ENCODE measurements at places on chromosomes 12 and 14.

DNA sequence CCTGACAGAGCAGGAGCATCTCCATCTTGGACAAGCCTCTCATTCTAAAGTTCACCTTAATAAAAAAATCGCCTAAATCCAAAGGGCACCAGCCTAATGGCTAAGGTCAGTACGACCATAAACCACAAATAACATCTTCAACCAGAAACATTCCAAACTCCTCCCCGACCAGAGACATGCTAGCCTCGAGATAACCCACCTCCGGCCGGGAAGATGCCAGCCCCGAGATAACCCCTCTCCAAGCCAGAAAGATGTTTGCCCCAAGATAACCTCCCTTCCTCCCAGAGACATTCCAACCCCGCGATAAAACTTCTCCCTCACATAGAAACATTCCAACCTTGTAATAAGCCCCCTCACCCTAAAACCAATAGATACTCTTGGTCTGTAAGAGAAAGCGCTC lies 86.8 kb upstream of the PKP2 start:
- no peak for DNase-seq

DNA sequence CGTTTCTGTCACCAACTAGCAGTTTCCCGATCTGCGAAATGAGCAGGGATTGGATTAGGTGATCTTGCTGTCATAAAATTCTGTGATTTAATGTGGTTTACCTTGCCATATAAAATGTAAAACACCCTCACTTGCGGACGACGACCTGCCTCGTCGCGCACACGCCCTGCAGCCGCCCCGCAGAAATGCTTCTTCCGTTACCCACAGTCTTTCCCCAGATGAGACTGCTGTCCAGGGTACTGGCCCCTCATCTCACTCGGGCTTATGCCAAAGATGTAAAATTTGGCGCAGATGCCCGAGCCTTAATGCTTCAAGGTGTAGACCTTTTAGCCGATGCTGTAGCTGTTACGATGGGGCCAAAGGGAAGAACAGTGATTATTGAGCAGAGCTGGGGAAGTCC lies 17.7 kb upstream of the FOXJ2 start:
- no peak for DNase-seq

GRCh38 chr12:73372856-73373255 lies 1100.7 kb downstream of the TRHDE start:
- DNase-seq = no peak

GRCh38 chr12:29073631-29074239 lies 75.3 kb upstream of the FAR2 start:
- DNase-seq = no peak

DNA sequence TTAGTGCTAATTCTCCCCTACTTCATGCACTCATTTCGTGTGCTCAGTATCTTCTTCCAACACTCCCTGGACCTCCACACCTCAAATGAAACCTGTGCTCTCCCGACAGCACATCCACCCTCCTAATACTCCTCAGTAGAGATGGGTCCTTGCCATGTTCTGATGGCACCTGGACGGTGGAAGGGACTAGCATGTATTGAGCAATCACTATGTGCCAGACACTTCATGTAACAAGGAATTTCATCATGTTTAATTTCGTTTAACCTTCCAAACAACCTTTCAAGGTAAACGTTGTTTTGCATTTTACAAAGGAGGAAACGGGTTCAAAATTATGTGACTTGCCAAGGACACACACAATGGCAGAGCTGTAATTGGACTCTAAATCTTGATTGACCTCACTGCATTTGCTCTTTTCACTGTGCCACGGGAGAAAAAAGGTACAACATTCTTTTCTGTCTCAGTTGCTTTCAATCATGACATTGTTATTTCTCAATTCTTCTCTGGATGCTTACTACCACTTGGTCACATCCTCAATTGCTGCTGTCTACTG lies 12.2 kb upstream of the SLC7A8 start:
- no peak for DNase-seq

DNA sequence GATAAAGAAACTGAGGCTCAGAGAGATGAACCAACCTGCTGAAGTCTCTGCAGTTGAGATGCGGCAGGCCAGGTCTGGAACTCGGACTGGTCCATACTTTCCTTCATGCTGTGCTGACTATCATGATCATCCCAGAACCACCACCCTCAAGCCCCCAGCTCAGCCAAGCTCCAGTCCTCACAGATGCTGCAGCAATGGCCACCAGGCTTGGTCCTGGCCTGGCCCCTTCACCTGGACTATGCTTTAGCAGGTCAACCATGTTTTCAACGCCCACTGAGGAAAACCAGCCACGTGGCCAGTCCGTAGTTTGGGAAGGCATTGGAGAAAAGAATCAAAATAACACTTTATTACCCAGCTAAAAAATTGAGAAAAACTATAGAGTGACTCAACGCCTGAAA lies 1.4 kb downstream of the GPR68 start:
- no peak for DNase-seq
